ENCODE measurements at places on chromosomes 3 and 15.

- DNase-seq, result no peak
Measured at GRCh38 chr3:193882091-193882490, 253.9 kb upstream of the HES1 start.

DNA sequence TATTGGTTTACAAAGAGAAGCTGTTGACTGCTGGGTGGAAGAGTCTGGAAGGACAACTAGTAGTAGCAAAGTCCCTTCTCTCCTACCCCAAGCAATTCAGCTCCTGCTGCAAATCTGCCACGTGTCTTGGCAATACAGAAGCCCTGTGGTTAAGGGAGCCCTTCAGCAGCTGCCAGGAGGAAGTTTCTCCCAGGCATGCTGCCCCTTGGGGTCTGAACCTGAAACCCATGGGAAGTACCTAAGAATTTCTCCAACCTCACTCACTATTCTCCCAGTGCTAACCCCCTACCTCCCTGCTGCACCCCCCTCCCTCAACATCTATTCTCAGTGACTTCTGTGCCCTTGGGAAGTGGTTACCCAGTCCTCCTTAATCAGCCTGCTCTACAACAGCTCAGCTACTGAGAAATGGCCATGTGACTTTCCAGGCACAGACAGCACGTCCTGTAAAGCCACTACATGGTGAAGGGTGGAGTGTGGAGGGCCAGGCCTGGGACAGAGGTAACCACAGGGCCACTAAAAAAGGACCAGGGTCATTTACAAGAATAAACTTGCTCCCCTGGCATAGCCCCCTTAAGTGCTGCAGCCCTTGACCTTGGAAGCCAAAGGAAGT lies 316.6 kb downstream of the NTRK3 start:
- DNase-seq, result no peak

DNA sequence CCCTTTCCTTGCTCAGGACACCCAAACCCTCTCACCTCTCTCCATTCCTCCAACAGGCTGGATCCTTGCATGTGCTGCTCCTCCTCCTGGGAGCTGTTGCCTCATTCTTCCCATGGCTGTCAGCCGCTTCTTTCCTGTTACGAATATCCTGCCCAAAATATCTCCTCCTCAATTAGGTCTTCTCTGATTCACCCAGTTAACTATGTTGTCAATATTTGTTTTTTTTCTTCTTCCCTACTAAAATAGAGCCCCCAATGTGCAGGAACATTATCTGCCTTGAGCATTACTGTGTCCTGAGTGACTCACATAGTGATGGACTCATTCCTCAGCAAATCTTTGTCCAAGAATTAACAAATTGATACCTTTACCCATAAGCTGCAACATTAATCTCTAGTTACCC lies 357.2 kb downstream of the CLSTN2 start:
- no peak for DNase-seq

- no peak for DNase-seq
Measured at GRCh38 chr3:28042707-28043106, 198.7 kb upstream of the CMC1 start.

DNA sequence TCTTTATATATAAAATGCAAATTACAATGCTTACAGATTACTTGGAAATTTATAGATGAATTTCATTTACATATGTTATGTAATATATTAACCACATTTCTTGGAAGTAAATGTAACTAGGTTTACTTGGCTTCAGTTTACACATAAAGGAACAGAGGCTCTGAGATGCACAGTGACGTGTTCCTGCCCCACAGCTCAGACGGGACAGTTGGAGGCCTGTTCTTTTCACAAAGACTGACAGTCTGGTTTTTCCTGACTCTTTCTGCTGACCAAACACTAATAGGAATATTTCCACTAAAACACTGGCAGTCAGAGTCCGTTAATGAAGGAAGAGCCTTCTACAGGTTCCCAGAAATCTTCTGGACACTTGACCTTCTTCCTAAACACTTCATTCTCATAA lies 336.1 kb downstream of the MFSD1 start:
- no peak for DNase-seq

DNA sequence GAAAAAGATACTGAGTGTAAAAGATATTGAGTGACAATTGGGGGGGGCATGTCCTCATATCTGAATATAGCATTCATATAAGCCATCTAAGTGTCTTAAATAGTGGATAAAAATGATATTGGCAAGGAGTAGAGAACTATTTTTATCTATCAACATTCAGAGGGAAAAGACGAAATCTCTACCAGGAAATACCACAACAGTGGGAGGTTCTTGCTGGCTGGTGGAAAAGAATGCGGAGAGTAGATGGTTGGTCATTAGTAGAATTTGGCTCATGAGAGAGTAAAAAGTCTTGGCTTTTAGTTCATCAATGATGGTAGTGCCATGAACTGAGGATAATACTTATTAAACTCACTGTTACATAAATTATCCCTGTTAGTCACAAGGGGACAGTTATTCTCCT lies 4.8 kb upstream of the TCF12 start:
- DNase-seq, result no peak

DNA sequence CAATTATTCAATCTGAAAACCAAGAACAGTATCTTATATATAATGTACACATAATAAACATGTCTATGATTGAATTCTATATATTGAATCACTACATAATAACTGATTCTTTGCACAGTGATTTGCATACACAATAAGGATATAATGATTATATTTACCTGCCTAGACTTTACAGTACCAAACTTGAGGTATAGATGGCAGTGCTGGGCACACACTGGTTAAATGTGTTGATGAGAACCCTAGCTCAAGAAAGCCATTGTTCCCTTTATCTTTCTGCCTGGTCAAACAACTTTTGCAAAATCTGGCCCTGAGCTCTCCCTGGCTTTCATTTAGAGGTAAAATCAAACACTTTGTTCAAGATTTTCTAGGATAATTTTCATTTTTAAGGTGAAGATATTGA lies 697.7 kb downstream of the TUSC7 start:
- DNase-seq, result no peak
